ENCODE measurements at places on chromosomes 4 and X.

GRCh38 chrX:110536816-110537215, 178.2 kb downstream of the RTL9 start:
- DNase-seq: no peak

DNA sequence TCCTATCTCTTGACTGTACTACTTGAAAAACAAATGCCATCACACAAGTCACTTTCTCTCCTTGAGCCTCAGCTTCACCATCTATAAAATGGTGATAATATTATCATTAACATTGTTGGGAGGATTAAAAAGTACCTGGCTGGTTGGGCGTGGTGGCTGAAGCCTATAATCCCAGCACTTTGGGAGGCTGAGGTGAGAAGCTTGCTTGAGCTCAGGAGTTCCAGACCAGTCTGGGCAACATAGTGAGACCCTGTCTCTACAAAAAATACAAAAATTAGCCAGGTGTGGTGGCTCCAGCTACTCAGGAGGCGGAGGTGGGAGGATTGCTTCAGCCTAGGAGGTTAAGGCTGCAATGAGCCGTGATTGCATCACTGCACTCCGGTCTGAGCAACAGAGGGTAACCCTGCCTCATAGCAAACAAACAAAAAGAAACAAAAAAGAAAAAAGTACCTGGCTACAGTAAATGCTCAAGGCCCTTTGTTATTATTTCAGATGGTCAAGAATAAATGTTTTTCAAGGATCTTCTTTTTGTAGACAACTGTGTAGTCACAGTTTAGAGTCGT, 120.3 kb downstream of the CHRNA9 start:
- DNase-seq: no peak

- DNase-seq: peak; percentile 50
These were observed 35.0 kb upstream of the MYOZ2 start for GRCh38 chr4:119100655-119101054.

GRCh38 chr4:70392057-70392776, 5.5 kb upstream of the OPRPN start:
- DNase-seq: no peak

DNA sequence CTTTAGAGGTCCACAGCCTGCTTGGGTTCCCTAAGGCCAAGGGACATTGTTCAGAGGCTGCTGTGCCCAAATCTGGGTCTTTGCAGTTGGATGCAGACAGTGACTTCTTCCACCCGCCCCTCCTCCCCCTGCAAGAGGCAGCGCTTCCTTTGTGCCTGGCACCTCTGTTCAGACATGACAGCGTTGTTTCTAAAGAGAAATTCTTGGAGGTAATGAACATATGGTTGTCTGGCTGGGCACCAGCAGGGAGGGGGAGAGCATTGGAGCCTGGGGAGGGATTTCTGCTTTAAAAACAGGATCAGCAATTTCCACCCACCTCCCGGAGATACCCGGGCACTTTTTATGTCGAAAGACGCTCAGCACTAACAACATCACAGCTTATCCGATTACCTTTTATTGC, 51.5 kb downstream of the PSAPL1 start:
- no peak for DNase-seq

GRCh38 chr4:104490096-104490769, 4.5 kb downstream of the CXXC4 start:
- DNase-seq: no peak

GRCh38 chrX:14505648-14506047, 23.7 kb upstream of the GLRA2 start:
- no peak for DNase-seq

- no peak for DNase-seq
These were observed 87.0 kb downstream of the ANXA3 start for GRCh38 chr4:78638337-78639172.

GRCh38 chrX:63889001-63889400, 104.0 kb upstream of the ARHGEF9 start:
- DNase-seq: peak; percentile 7

GRCh38 chr4:142262956-142263355, 583.1 kb downstream of the INPP4B start:
- no peak for DNase-seq

DNA sequence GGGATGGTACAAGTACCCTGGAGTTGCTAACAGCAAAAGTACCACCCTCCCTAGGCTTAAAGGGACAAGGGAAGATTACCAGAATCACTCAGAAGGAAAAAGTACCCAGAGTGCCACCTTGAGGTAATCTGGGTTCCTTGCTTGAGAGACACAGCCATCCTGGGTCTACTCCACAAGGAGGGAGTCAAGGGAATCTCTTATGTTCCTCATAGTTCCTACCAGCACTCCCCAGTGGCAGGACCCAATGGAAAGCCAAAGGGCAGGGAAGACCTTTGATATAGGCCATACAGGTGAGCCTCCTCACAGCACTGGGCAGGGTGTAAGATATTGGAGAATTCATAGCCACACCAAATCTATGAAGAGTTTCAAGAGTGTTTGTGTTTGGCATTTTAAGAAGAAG, 5.7 kb downstream of the IL2 start:
- DNase-seq: peak; percentile 3

GRCh38 chr4:15416357-15417232, 11.2 kb upstream of the C1QTNF7 start:
- DNase-seq: no peak

- no peak for DNase-seq
These were observed 703.5 kb upstream of the GRID2 start for GRCh38 chr4:91600301-91600700.

GRCh38 chrX:24099394-24099793, 44.6 kb downstream of the EIF2S3 start:
- DNase-seq: no peak

- no peak for DNase-seq
These were observed 61.8 kb downstream of the RHOH start for GRCh38 chr4:40258627-40259026.

GRCh38 chr4:4270529-4270928, 19.4 kb downstream of the LYAR start:
- DNase-seq: no peak

- DNase-seq: no peak
These were observed 12.0 kb upstream of the LRAT start for GRCh38 chr4:154731756-154732155.

GRCh38 chrX:120459309-120459708, 9.8 kb downstream of the LAMP2 start:
- no peak for DNase-seq

- no peak for DNase-seq
These were observed 19.3 kb downstream of the ARHGEF9 start for GRCh38 chrX:63765712-63766111.

GRCh38 chr4:180790471-180790870, 1452.7 kb upstream of the TENM3 start:
- DNase-seq: no peak

DNA sequence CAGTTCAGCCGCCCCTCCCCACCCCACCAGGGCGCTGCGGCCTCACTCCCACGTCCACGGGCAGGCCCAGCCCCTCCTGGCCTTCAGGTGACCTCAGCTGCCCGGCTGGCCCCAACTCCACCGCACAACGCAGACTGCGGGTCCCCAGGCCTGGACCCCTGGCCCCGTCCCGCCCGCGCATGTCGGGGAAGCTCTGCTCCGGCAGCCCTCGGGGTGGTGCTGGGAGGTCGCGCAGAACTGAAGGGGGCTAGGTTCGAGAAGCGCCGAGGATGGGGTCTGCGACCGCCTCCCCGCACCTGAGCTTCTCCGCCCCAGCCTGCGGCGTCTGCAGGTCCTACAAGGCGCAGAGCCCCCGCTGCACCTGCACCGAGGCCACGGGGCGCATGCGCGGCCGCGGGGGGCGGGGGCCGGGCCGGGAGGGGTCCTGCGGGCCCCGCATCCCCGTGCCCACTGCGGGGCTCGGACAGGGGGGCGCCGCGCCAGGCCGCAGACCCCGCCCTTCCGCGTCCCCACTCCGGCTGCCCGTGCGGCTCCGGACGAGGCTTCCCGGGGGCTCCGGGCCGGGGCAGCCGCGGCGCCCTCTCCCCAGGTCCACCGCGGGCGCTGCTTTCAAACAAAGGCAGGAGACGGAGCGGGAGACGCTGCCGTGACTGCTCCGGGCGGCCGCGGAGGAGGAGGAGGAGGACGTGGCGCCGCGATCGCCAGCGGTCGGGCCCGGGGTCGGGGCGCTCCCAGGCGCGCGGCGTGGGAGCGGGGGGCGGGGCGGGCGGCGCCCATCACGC, 672 bp upstream of the NAT8L start:
- no peak for DNase-seq

GRCh38 chrX:40098264-40099054, 701 bp upstream of the BCOR start:
- DNase-seq: no peak

- no peak for DNase-seq
These were observed 24.2 kb downstream of the LRIT3 start for GRCh38 chr4:109872065-109872464.

- DNase-seq: no peak
These were observed 5.2 kb downstream of the HTT start for GRCh38 chr4:3079694-3080123.

GRCh38 chr4:5361968-5362367, 310.7 kb downstream of the STK32B start:
- no peak for DNase-seq

DNA sequence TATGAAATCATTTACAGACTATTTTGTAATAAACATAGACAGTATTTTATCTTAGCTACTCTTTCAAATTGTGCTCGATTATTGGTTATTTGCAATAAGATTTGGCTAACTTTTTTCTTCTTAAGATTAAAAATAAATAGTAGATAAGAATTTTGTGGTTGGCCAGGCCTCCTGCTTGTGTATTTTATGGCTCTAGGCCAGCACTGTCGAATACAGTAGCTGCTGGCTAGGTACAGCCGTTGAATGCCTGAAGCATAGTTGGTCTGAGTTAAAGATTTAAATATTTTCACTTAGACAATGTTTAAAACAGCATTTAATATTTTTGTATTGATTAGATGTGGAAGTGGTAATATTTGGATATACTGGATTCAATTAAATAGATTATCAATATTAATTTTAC, 481.0 kb downstream of the SPRY1 start:
- no peak for DNase-seq

GRCh38 chrX:13026877-13027652, 17.4 kb downstream of the FAM9C start:
- no peak for DNase-seq

GRCh38 chr4:112520598-112521122, 4.7 kb upstream of the NEUROG2 start:
- no peak for DNase-seq

DNA sequence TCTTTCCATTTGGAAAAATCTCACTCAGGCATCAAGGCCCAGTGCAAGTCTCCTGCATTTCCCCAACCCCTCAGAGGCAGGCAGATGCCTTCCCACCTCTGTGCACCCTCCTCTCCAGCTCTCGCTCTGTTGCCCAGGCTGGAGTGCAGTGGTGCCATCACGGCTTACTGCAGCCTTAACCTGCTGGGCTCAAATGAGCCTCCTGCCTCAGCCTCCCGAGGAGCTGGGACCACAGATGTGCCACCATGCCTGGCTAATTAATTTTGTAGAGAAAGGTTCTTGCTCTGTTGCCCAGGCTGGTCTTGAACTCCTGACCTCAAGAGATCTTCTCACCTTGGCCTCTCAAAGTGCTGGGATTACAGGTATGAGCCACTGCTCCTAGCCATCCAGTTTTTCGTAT, 95.8 kb downstream of the NHSL2 start:
- DNase-seq: no peak
